GM12878 (cell line): ENCODE measurements at places on chromosomes 3 and 15. TPM values are rescaled to one million over a fixed set of nuclear protein-coding genes. Genes with fewer than 3 reads are reported as not detected.

The ST3GAL6 gene
- 36.2 TPM in 2 replicates for total RNA-seq

The DZIP3 gene
- total RNA-seq = 8.9 and 9.3 TPM in 2 replicates

- no peak for DNase-seq
- no peak overlapping the region for H3K4me3 ChIP-seq
- H3K36me3 ChIP-seq = no peaks in the 10 kb centered on the region
- peaks cover 34% of the 10 kb centered on the region for H3K4me1 ChIP-seq
- H3K27ac ChIP-seq = peak overlapping the region; percentile 68
Observed at GRCh38 chr3:192817053-192817452, 89.7 kb upstream of the FGF12 start.

GRCh38 chr15:99635794-99636193, 70.0 kb downstream of the MEF2A start:
- no peak overlapping the region for H3K27ac ChIP-seq
- peaks cover 9% of the 10 kb centered on the region for H3K4me1 ChIP-seq
- H3K27me3 ChIP-seq = no peaks in the 10 kb centered on the region

- DNase-seq = no peak
- no peaks in the 10 kb centered on the region for H3K27me3 ChIP-seq
- no peaks in the 10 kb centered on the region for H3K36me3 ChIP-seq
- H3K4me3 ChIP-seq = no peak overlapping the region
- H3K4me1 ChIP-seq = no peaks in the 10 kb centered on the region
Observed at GRCh38 chr15:35657679-35658311, 111.8 kb upstream of the DPH6 start.

The GRK7 gene
- not detected in 2 replicates for total RNA-seq

DNA sequence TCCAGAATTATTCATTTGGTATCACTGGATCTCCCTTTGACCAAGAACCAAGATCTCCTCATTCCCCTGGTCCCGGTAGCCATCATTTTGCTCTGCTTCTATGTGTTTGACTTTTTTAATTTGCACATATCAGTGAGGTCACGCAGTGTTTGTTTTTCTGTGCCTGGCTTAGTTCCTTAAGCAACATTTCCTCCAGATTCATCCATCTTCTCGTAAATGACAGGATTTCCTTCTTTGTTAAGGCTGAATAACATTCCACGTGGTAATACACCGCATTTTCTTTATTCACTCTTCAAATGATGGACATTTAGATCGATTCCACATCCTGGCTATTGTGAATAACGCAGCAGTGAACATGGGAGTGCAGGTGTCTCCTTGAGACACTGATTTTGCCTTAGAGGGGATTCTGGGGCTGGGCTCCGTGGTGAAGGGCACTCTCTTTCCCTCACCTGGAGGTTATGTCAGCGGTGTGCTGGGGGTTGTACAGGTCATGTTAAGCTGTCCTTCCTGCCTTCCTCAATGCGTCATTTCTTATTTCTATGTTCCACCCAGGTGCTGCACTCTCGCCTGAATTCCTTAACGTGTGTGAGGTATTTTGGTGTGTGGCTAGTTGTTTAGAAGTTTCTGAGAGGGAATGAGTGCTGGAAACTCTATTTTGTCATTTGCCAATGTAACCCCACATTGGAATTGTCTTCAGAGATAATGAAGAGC, 212.2 kb downstream of the LPP start:
- DNase-seq = no peak
- no peaks in the 10 kb centered on the region for H3K36me3 ChIP-seq
- peaks cover 2% of the 10 kb centered on the region; the same call in 1 of the 2 replicates for H3K27me3 ChIP-seq
- H3K27ac ChIP-seq = no peak overlapping the region
- no peak overlapping the region for H3K4me3 ChIP-seq

GRCh38 chr15:64635499-64636495, 139.6 kb downstream of the RBPMS2 start:
- H3K4me3 ChIP-seq = no peak overlapping the region
- H3K36me3 ChIP-seq = no peaks in the 10 kb centered on the region; the same call in 1 of the 2 replicates
- peaks cover 50% of the 10 kb centered on the region for H3K4me1 ChIP-seq
- H3K27ac ChIP-seq = peak overlapping the region; percentile 97
- no peaks in the 10 kb centered on the region for H3K27me3 ChIP-seq

DNA sequence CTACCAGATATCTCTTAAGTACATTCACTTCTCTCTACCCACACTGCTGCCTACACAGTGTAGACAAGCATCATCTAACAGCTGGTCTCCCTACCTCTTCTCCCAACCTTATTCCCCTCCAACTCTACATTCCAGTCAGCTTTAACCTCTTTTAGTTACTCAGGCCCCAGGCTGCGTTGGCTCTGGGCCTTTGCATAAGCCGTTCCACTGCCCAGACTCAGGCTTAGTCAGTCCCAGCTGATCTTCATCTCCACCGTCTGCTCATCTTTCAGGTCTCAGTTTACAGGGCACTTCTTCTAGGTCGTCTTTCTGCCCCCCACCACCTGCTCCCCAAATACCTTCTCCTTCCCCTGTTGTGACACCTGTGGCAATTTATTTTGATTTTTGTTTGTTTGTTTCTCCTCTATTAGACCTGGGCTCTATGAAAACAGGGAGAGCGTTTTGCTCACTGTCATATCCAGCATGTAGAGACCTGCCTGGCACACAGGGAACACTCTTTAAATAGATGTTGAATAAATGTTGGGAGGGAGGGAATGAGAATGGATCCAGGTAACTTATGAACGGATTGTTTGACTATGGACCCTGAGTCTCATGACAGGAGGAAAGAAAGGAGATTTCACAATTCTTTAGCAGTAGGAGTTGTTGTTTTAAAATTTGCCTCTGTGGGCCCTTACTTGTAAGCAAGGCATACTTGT, 11.1 kb downstream of the SLC27A2 start:
- DNase-seq = no peak
- H3K27me3 ChIP-seq = no peaks in the 10 kb centered on the region
- no peaks in the 10 kb centered on the region for H3K36me3 ChIP-seq

GRCh38 chr15:38186507-38186906, 66.1 kb upstream of the SPRED1 start:
- no peaks in the 10 kb centered on the region for H3K27me3 ChIP-seq
- no peak overlapping the region for H3K4me3 ChIP-seq
- no peak for DNase-seq
- no peaks in the 10 kb centered on the region; the same call in 1 of the 2 replicates for H3K4me1 ChIP-seq
- no peaks in the 10 kb centered on the region for H3K36me3 ChIP-seq

GRCh38 chr15:63122002-63122875, 578 bp downstream of the LACTB start:
- peak overlapping the region; percentile 50; the same call in 1 of the 2 replicates for H3K27ac ChIP-seq
- no peaks in the 10 kb centered on the region for H3K27me3 ChIP-seq
- peak; percentile 44 for DNase-seq

The TRIM59 gene
- 27.2 and 29.6 TPM in 2 replicates for total RNA-seq

DNA sequence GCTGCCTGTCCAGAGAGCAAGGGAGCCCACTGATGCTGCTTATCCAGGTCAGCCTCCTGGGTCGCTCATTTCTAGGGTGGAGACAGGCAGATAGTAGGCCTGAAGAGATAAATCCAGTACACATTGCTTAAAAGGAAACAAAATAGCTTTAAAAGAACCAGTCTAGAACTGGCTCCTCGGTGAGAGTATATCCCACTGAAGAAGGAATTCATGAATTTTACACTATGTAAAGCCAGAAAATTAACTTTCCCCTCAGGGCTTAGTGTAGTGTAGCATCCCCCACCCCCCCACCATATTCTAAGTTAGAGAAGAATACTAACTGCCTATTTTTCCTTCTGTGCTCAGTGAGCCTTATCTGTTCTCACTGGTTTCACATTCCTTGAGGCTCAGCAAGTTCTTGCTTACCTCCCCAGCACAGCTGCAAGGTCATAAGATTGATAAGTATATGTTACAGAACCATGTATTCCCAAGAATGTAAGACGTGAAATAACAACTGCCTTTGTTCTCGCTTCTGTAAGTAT, 30.5 kb upstream of the NOX5 start:
- no peaks in the 10 kb centered on the region for H3K27me3 ChIP-seq
- H3K4me1 ChIP-seq = no peaks in the 10 kb centered on the region
- no peaks in the 10 kb centered on the region for H3K36me3 ChIP-seq
- no peak for DNase-seq
- no peak overlapping the region for H3K4me3 ChIP-seq
